ENCODE measurements at places on chromosomes 5 and 9.

GRCh38 chr9:29844251-29844650 lies 2271.0 kb upstream of the C9orf72 start:
- no peak for DNase-seq

DNA sequence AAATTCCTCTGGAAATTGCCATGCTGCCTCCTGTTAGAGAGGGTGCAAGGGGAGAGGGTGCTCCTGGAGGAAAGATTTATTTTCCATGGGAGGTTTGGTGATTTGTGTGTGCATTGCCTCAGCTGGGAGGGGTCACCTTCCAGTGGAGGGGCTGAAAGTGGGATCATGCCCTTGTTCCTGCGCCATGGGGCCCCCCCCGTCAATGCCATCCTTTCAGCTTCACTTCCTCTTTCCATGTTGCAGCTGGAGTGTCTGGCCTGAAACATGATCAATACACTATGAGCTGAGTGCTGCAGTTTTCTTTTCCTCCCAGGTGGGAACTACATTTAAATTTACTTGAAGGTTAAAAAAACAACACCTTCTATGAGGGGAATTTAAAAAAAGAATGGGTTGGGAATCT lies 176.8 kb downstream of the MELK start:
- DNase-seq, result no peak

GRCh38 chr5:132455614-132456115 lies 34.9 kb downstream of the IRF1 start:
- no peak for DNase-seq

DNA sequence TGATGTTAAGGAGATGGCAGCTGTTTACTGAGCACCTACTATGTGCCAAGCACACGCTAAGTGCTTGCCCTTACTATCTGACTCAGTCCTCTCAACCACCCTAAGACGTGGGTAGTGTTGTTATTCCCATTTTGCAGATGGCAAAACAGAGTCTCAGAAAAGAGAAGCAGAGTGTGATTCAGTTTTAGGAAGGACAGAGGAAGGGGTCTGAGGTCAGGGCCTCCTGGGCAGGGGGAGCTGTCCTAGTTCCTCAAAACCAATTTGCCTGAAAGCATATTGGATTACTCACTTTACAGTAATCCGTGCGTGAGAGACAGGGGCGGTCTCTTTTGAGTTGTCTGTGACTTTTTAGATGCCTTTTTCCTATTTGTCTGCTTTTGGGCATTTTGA lies 23.2 kb downstream of the DNM1 start:
- no peak for DNase-seq

DNA sequence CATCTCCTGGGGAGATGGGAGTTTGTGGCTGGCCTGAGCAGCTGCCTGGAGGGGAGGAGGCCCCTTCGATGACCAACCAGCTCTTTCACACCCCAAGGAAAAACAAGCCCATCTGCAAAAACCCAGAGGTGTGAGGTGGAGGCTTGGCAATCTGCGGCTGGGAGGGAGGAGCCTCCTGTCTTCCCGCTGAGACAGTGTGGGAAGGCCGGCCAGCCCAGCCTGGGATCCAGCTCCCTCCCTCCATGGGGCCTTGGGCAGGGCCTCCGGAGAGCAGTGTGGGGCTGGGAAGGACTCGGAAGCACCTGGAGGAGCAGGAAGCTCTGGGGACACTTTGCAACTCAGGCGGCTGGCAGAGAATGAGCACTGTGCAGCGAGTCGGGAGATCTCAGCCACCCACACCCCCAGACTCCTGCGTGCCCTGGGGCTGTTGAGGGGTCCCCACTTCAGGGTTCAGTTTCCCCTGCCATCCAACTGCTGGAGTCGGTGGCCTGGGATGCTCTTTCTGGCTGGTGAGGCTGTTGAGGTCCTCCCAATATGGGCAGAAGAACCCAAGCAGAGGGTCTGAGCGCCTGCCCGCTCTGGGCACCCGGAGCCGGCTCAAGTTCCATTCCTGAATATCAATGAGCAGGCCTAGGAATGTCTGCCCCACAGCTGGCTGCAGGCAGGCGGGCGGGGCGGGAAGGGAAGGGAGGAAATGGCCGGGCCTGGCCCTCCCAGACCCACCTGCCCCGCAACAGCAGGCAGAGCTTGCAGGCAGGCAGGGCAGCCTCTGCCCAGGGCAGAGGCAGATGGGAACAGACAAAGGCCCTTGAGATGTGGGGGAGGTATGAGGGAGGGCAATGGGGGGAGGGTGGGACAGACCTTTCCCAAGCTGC lies 101.1 kb downstream of the FGF18 start:
- no peak for DNase-seq

- DNase-seq, result no peak
Observed at GRCh38 chr9:104555521-104555920, 13.4 kb upstream of the OR13C8 start.

DNA sequence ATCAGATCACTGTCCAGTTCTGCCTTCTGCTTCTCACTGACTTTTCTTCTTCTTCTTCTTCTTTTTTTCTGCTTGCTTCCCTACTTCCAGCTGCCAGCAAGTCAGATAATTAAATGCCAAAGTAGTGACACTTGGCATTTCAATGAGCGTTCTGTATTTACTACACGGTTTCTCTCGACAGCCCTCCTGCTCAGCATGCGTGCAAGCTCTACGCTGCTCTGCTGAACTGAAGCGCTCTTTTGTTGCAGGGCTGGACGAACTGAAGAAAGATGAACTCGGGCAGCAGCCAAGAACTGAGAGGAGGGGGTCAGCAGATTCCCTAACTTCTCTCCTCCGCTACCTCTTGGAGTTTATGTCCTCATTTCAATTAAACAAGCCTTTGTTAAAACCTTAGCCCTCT lies 319.1 kb downstream of the GLIS3 start:
- DNase-seq, result no peak

DNA sequence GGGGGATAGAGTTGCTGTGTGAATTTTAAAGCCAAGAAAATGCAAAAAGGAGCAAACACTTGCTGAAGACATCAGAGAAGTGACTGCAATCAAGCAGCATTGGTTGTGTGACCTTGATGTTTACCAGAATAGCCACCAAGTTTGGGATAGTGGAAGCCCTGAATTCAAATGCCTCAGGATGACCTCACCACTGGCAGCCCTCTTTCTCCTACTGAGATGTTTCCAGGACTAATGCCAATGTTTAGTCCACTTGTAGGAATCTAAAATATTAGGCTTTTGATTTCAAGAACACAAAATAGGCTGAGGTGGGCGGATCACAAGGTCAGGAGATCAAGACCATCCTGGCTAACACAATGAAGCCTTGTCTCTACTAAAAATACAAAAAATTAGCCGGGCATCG lies 112.2 kb upstream of the NUDT12 start:
- DNase-seq, result no peak
